ENCODE measurements at places on chromosomes 11 and 22. TPM values are rescaled to one million over a fixed set of nuclear protein-coding genes. Genes with fewer than 3 reads are reported as not detected.
A peak's percentile ranks its signal among the peaks of the same experiment; 100 is the strongest.

- no peak for DNase-seq
Observed at GRCh38 chr11:15640318-15640717, 525.6 kb downstream of the INSC start.

DNA sequence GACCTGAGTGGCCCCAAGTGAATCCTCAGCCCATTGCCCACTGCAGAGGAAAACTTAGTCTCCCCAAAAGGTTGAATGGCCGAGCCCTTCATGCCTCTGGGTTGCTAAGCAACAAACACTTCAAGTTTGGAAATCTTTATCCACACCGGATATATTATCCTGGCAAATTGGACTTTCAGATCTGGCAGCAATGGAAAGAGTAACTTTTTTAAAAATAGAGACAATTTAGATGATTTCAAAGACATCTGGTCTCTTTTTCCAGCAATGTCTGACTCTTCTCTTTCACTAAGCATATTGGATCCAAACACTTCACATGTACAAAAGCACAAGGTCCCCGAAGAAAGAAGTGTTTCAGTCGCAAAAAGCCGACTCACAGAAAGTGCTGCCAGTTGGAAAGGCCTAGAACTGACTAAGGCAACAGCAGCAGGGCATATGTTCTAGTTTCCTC lies 505.3 kb downstream of the SOX6 start:
- no peak for DNase-seq

DNA sequence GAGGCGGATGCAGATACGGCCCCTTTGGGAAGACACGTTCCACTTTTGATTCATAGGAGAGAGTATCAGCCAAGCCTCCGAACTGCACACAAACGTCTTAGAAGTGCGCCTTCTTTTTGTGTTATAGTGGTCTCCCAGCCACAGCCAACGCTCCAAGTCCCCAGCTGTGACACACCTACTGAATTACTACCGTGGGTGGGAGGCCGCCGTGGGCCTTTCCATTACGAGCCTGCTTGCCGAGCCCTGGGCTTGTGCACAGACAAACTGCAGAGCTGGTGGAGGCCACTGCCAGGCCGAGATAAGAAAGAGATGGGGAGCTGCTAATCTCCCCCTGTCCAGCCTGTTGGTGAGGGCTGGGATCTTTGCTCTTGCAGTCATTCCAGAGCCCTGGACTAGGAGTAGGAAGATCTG lies 761 bp downstream of the HMBS start:
- DNase-seq = no peak

GRCh38 chr11:102468616-102469195 lies 16.1 kb upstream of the TMEM123 start:
- no peak for DNase-seq

DNA sequence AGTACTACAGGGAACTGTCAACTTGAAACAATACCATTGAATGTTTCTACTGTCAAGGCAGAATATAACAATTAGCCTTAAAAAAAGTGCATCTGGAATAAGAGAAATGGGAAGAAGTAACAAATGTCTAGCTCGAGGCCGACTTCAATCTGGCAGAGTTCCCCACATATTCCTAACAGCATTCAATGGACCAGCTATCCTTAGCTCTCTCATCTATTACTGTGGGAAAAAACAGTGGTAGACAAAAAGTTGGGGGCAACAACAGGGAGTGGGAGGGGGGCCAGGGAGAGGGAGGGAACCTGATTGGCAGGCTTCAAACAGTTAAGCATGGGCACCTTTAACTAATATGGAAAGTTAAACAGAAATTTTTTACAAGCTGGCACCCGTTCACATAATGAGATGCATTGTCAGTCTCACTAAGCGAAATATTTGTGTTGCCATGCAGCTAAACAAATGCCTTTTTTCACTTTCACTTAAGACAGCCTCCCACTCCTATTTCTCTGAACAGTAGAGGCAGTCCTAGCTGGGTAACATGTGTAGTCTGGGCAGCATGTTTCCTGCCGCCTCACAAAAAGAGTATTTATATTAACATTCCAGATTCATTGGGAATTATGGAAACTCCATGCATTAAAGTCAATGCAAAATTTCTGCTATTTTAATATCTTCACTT lies 62.2 kb upstream of the SOX6 start:
- no peak for DNase-seq

GRCh38 chr11:123083623-123084029 lies 21.7 kb upstream of the HSPA8 start:
- DNase-seq = peak; percentile 88

- DNase-seq = no peak
Observed at GRCh38 chr11:126518071-126518971, 162.8 kb downstream of the ST3GAL4 start.

DNA sequence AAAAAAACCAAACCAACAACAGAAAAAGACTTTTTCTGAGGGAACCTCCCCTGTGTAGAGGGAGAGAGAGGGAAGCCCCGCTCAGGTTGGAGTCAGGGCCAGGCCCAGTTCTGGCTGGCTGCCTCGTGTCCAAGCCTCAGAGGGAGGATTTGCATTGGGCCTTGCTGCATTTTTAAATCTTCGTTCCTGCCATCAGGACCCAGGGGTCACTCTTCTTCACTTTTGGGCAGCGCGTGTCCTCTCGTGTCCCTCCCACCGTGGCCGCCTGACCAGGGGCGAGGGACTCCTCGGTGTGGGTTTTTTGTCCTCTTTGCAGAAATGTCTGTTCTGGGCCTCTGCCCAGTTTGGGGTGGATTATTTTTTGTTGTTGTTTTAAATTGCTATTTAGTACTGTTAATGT lies 57.9 kb downstream of the LRRC74B start:
- no peak for DNase-seq

- DNase-seq = no peak
Observed at GRCh38 chr11:6129635-6130034, 22.2 kb downstream of the OR56B4 start.

DNA sequence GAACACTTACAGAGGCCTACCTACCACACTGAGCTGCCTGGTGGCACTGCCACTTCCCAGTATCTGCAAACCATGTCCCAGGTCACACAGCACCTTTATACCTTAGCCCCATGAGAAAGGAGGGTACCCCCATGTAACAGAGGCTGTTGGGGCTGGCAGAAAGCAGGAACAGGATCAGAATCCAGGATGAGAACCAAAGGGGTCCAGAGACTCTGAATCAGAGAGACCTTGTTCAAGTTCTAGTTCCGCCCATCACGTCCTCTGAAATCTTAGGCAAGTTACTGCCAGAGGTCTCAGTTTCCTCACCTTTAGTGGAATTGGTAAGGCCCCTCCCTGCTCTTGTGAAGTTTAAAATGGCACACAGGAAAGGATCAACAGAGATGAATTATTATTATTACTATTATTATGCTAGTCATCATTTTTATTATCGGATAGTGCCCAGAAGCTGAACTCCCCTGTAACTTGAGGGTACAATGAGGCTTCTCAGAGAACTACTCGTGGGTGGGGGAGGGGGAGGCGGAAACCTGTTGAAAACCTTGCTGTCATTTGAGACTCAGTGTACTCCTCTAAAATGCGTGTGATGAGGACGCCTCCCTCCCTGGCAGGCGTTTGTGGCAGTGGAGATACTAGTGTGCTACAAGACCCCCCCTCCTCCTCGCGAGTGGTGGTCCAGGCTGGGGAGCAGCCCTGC lies 9.3 kb downstream of the SELENOM start:
- no peak for DNase-seq

EIF4G2 gene
- 1,058 TPM for total RNA-seq

THAP7 gene
- 27.5 TPM for total RNA-seq

NPTXR gene
- total RNA-seq = 15.0 TPM

OR56A1 gene
- 0.03 TPM for total RNA-seq

RASD2 gene
- total RNA-seq = 4.4 TPM

CCDC15 gene
- 0.49 TPM for total RNA-seq

UPB1 gene
- 0.83 TPM for total RNA-seq

LRRC56 gene
- total RNA-seq = 9.4 TPM

TSPAN18 gene
- total RNA-seq = 25.1 TPM
